AG09309 (cell line): ENCODE measurements at places on chromosomes 16 and 17.

- DNase-seq, result no peak
These were observed 422.2 kb downstream of the CA10 start for GRCh38 chr17:51736356-51736755.

- no peak for DNase-seq
These were observed 1.5 kb downstream of the NDRG4 start for GRCh38 chr16:58501242-58502131.

DNA sequence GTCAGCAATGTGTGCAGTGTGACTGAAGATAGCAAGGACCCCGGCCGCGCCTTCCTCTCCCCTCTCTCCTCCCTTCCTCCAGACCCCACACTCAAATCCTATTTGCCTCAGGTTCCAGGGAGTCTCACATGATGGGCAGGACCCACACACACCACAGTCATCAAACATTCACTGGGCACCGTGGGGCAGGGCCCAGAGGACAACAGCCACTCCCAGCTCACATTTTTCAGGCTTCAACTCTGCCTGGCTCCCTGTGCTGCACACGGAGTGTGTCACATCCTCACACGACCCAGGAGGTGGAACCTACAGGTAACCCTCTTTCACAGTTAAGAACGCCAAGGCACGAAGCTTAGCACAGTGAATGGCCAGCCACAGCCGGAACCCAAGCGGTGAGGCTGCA is 30.5 kb downstream of the PEMT start:
- no peak for DNase-seq

GRCh38 chr17:204427-205147 is 23.1 kb upstream of the DOC2B start:
- no peak for DNase-seq

DNA sequence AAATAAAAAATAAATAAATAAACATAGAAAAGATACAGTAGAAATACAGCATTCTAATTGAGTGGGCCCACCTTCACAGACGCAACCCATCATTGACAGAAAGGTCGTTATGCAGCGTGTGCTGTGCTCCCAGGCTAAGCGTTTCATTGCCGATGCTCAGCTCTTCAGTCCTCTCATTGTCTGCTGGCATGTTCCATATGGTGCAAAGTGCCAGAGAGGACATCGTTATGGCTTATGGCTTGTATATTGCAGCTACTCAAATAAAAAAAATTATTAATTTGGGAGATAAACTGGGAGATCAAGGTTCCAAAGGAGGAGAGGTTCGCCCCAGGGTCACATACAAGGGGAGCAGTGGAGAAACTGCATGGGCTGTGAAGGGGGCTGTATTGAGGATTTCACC is 11.3 kb upstream of the UBALD2 start:
- no peak for DNase-seq

GRCh38 chr16:80976946-80977345 is 29.7 kb downstream of the CMC2 start:
- no peak for DNase-seq

DNA sequence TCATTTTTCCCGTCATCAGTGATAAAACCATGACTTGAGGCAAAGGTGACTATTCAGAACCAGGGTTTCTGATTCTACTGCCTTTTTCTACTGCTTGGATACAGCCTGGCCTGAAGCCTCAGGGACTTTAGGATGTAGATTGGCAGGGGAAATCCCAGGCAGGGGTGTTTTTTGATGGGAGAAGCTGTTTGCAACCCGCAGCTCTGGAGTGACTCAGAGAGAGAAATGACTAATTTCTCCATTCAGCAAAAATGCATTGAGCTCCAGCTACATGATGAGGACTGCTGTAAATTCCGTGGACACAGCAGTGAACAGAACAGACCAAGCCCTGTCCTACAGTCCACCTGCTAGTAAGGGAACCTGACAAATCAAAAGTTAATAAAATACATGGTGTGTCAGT is 560.6 kb downstream of the CDH13 start:
- DNase-seq, result peak; percentile 25

DNA sequence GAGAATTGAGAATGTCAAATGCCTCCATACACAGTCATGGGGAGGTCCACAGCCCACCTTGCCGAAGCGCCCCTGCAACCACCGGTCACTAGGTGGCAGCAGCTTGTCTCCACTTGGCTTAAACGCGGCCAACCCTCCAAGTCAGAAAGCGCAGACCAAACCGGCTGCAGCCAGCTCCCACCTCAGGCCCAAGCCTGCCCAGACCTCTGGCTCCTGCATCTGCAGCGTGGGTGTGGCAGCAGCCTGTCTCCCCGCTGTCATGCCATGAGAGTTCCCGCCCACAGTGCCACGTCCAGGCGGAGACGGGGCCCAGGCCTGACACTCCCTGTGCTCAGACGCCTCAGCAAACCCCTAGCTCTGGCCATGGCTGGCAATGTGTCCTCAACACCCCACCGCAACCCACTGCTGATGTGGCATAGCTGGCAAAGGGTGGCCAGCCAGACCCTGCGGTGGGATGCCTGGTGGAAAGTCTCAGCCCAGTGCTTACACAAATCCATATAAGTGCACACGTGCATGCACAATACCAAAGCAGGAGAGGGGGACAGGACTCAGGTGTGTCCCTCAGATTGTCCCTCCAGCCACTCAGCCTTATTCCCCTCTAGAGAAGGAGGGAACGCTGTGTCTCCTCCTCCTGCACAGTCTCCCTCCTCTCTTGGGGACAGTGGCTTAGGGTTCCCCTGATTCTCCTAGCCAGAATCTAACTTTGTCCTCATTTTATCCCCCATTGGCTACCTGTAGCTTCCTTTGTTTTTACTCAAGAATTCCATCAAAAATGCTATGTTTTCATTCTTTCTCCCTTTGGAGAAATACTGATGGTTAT is 10.9 kb downstream of the COPZ2 start:
- DNase-seq, result peak; percentile 86

GRCh38 chr17:81058263-81058871 is 23.4 kb downstream of the BAIAP2 start:
- DNase-seq, result no peak

DNA sequence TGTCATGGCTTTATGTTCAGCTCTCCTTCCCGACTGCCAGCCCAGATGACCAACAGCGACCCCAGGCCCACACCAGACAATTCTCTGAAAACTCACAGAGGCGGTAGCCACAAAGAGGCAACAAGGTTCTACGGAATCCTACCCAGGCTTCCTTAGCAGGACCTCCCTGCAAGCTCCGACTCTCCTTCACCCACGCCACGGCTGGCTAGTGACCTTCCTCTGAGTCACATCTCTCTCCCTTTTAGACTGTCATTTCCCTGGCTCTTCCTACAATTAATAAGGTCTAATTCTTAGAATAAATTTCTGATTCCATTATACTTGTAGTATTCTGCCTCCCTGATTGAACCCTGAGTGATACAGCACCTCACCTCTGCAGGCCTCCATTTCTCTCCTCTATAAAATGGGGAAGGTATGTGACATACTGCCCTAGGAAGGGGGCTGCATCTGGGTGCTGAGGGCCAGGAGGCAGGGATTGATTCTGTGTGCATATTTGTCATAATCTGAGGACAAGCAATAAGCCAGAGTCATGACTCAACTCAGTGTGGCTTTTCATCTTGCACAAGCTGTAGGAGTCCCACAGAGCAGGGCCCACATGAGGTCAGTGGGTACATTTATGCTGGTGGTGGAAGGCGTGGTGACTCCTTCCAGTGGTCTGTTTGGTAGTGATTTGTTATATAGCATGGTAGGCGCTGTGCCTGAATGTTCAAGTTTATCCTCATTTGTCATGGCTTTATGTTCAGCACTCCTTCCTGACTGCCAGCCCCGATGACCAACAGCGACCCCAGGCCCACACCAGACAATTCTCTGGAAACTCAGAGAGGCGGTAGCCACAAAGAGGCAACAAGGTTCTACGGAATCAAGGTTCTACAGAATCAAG is 46.2 kb downstream of the SMPD3 start:
- peak; percentile 40 for DNase-seq

GRCh38 chr17:81171941-81172340 is 5.9 kb upstream of the AATK start:
- DNase-seq, result no peak
